Amygdala (tissue), 56 donors: ENCODE measurements at places on chromosomes 12 and 14.

DNA sequence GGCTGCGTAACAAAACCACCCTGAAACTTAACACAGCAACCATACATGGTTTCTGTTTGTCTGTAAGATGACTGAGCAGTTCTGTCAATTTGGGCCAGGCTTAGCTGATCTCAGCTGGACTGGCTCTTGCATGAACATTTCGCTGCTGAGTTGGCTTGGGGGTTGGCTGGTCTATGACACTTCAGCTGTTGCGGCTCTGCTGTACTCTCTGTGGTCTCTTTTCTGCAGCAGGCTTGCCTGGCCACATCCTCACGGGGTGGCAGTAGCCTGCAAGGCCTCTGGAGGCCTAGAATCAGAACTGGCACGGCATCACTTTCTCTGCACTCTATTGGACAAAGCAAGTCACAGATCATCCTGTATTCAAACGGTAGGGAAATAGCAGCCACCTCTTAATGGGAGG, 216.2 kb downstream of the BCL11B start:
- DNase-seq, result no peak

GRCh38 chr14:61479746-61480502, 158.5 kb downstream of the PRKCH start:
- no peak for DNase-seq

DNA sequence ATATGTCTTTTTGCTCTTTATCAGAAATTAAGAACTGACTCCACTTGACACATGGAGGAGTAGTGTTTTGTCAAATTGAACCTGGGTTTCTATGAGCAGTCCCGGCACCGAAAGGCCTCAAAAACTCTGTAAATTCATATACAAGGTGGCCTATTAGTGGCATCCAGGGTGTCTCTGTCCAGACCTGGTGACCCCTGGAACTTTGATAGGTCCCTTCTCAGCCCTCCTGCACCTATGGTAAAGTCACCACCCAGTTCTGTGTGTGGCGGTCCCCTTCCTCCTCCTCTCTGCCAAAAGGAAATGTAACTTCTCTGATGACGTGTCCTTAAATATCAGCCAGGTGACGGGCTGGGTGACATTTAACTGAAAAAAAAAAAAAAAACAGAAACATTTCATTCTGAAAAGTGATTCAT, 204.0 kb upstream of the FOXN3 start:
- DNase-seq, result no peak

- no peak for DNase-seq
These were observed 364.1 kb upstream of the KITLG start for GRCh38 chr12:88944397-88944796.

- DNase-seq, result no peak
These were observed 541.6 kb upstream of the FLRT2 start for GRCh38 chr14:84988357-84988756.

GRCh38 chr14:43175896-43176295, 1331.2 kb downstream of the FSCB start:
- DNase-seq, result no peak

DNA sequence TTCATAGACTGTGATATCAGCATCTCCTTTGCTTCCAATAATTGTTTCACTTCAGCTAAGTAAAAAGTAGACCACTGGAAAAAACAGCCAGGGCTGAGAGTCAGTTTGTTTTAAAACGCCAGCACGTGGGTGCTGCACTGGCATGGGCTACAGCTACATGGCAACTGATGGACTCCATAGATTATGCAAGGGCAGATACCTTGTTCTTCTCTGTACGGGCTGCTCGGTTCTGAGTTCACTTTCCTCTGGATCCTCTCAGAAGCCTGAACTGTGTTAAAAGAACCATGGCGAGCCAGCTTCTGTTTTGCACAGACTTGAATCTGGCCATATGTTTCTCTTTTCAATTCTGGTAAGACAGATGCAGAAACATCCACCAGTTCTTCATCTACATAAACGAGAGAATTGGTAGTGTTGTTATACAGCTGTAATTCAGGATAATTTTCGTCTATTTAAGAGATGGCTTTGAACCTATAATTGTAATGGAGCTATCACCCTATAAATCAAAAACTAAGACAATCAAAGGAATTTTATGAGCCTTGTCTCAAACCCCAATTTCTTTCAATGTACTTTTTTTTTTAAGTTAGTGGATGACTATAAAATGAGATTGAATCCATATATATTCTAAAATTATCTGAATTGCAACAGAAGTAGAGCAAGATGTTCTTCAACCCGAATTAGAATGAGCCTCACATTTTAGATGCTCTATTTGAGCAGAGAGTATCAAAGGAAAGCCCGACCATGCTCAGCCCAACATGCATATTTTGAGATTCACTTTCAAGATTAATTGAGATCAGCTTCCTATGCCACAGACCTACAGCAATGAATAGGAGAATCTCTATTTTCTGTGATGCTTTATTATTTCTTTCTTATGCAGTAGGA, 31.5 kb downstream of the E2F7 start:
- no peak for DNase-seq

GRCh38 chr12:26233631-26234030, 38.3 kb downstream of the SSPN start:
- DNase-seq, result peak; percentile 86

- no peak for DNase-seq
These were observed 85.6 kb downstream of the OTOGL start for GRCh38 chr12:80184926-80185325.

GRCh38 chr14:24360281-24360680, 7.7 kb upstream of the NFATC4 start:
- DNase-seq, result no peak

GRCh38 chr12:122501489-122501989, 807 bp upstream of the ZCCHC8 start:
- no peak for DNase-seq

DNA sequence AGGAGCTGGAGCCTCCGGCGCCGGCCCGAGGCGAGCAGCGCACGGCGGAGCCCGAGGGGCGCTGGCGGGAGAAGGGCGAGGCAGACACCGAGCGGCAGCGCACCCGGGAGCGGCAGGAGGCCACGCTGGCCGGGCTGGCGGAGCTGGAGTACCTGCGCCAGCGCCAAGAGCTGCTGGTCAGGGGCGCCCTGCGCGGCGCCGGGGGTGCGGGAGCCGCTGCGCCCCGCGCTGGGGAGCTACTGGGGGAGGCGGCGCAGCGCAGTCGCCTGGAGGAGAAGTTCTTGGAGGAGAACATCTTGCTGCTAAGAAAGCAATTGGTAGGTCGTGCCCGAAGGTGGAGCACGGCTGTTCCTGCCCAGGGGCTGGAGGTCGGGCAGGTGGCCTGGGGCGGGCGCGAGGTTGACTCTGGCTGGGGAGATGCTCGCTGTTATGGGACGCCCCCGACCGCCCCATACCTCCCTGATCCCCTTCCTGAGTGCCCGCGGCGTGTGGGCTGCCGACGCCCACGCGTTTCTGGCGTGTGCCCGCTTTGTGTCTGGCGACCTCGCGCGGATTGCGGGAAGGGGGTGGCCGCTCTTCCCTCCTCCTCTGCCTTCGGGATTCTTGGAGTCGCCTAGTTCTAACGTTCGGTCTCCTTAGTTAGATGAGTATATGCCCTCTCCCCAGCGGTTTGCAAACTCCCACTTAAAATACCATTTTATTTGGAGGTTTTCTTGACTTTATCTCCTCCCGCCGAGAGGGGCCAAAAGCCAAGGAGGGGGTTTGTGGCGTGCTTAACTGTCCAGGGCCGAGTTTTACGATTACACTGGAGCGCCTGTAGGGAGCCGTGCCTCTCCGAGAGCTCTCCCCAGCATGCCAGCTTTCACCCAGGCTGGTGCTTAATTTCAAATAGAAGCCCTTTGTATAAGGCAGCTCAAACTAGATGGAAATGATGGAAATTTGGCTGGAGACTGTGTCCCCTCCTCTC, 752 bp downstream of the DACT1 start:
- DNase-seq, result no peak

GRCh38 chr12:24256684-24257083, 307.2 kb upstream of the SOX5 start:
- no peak for DNase-seq
